ENCODE measurements at places on chromosomes 12 and 14.
A peak's percentile ranks its signal among the peaks of the same experiment; 100 is the strongest.

GRCh38 chr12:131076791-131077747, 123.4 kb downstream of the ADGRD1 start:
- no peak for DNase-seq

- no peak for DNase-seq
These were observed 31.5 kb downstream of the NTN4 start for GRCh38 chr12:95759039-95759438.

- no peak for DNase-seq
These were observed 157.6 kb upstream of the PLEKHA5 start for GRCh38 chr12:18971932-18972331.

- DNase-seq = no peak
These were observed 97.3 kb downstream of the ESR2 start for GRCh38 chr14:64196814-64197411.

- DNase-seq = no peak
These were observed 108.7 kb upstream of the NCOR2 start for GRCh38 chr12:124675881-124676713.

GRCh38 chr12:105569886-105570285, 239.4 kb downstream of the C12orf75 start:
- DNase-seq = no peak

GRCh38 chr14:100442498-100443490, 119.7 kb downstream of the SLC25A47 start:
- no peak for DNase-seq

GRCh38 chr12:102061096-102061559, 663 bp downstream of the WASHC3 start:
- DNase-seq = peak; percentile 41

DNA sequence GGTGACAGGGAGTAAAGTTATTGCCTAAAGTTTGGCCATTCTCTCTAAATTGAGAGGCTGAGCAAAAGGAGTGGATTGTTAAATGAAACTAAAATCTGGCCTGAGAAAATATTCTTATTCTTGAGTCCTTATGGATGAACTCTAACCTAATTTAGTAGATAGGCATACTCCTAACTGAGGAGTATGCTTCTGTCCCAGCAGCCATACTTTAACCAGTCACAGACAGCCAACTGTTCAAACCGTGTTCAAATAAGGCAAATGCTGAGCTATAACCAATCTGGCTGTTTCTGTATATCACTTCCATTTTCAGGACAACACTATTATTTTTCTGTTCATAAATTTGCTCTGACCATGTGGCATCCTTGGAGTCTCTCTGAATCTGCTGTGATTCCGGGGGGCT, 75.9 kb upstream of the RERGL start:
- no peak for DNase-seq

DNA sequence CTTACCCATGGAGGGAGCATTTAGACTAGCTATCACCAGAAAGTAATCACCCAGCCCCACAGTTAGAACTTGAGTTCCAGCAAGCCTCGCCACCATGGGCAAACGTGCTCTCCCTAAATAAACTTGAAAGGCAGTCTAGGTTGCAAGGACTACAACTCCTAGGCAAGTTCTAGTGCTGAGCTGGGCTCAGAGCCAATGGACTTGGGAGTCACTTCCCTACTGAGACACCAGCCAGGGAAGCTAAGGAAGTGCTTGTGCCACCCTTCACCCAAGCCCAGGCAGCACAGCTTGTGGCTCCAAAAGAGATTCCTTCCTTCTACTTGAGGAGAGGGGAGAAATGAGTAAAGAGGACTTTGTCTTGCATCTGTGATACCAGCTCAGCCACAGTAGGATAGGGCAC, 57.9 kb downstream of the SLCO1A2 start:
- DNase-seq = no peak

Measured in activated CD4-positive, alpha-beta T cell treated with anti-CD3 and anti-CD28 coated beads, Interleukin-2, amount 10 ng/mL, durations not matched to agents 7 days and 5 days (primary cell).